ENCODE measurements at places on chromosomes 3 and 15. TPM values are rescaled to one million over a fixed set of nuclear protein-coding genes. Genes with fewer than 3 reads are reported as not detected.

ANKRD63 gene
- total RNA-seq = not detected

- no peaks in the 10 kb centered on the region for H3K4me1 ChIP-seq
- no peak overlapping the region for H3K4me3 ChIP-seq
- H3K27me3 ChIP-seq = no peaks in the 10 kb centered on the region
- DNase-seq = no peak
- no peaks in the 10 kb centered on the region for H3K36me3 ChIP-seq
- no peak overlapping the region for H3K27ac ChIP-seq
Observed at GRCh38 chr3:146313031-146313745, 62.3 kb upstream of the PLSCR4 start.

DNA sequence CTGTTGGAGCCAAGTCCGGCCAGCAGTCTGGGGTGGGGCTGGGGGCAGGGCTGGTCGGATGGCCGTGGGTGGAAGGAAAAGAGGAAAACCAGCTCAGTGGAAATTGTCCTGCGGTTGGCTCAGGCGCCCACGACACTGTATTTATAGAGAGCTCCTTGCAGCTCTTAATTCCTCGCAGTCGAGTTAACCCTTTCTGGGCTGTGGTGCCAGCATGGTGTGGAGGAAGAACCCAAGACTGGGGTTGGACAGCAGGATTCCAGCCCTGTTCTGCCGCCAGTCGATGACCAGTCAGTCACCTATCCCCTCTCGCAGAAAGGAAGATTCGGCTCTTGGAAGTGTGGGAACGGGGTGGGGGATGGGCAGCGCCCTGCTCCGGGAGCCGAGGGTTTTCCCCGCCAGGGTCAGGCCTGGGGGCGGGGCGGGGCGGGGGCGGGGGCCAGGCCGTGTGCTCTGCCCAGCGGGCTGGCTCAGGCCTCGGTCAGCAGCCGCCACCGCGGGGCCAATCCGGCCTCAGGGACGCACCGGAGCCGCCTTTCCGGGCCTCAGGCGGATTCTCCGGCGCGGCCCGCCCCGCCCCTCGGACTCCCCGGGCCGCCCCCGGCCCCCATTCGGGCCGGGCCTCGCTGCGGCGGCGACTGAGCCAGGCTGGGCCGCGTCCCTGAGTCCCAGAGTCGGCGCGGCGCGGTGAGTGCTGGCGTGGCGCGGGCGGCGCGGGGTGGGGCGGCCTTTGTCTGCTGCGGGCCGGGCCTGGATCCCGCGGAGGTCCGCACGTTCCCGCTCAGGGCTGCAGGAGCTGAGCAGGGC lies at the start of gene CD276:
TSS of gene CD276 (plus strand) at position 607 of the 804 bp plus-strand sequence. CDS start 15,257 bp downstream, outside the sequence.
- H3K27ac ChIP-seq = no peak within 1 kb of the TSS
- no peak within 1 kb of the TSS for H3K4me3 ChIP-seq
- H3K36me3 ChIP-seq = no peaks in the 10 kb centered on the region
- H3K4me1 ChIP-seq = peaks cover 7% of the 10 kb centered on the region
- DNase-seq = no peak

DNA sequence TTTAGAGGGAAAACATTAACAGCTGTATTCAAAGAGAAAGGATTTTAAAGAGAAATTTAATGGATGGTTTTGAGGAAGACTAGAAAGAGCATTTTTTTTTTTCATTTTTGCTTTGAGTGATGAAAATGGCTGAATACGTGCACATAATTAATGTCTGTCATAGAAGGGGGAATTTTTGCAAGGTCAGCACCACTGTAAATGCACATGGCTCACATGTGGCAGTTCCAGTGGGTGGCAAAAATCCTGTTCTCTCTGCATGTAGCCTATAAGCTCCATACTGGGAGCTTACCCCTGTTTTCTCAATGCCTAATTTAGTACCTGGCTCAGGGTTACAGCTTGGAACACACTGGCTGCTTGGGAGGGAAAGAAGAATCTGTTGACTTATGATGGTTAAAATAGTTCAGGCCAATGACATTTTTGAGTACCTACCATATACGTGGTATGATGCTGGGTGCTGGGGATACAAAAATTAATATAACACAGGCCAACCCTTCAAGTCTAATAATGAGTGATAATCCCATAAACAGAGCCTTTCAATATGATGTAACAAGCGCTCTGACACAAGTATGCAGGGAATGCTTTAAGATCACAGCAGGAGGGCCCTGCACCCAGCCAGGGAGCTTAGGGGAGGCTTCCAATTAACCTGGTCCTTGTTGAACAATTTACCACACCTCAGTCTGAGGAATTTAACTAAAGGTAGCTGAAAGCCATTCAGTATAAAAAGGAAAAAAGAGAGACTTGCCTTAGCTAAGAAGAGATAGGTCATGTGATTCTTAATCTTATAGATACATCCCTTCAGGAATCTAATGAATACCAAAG lies 33.0 kb downstream of the HSPBAP1 start:
- no peaks in the 10 kb centered on the region for H3K27me3 ChIP-seq
- no peak overlapping the region for H3K27ac ChIP-seq
- no peaks in the 10 kb centered on the region for H3K36me3 ChIP-seq
- H3K4me1 ChIP-seq = no peaks in the 10 kb centered on the region
- H3K4me3 ChIP-seq = no peak overlapping the region

SLC28A1 gene
- total RNA-seq = not detected

- no peak for DNase-seq
- H3K27ac ChIP-seq = no peak overlapping the region
- H3K4me1 ChIP-seq = no peaks in the 10 kb centered on the region
- H3K4me3 ChIP-seq = no peak overlapping the region
- H3K36me3 ChIP-seq = no peaks in the 10 kb centered on the region
- no peaks in the 10 kb centered on the region for H3K27me3 ChIP-seq
Observed at GRCh38 chr15:28989239-28989830, 103.6 kb downstream of the APBA2 start.

DNA sequence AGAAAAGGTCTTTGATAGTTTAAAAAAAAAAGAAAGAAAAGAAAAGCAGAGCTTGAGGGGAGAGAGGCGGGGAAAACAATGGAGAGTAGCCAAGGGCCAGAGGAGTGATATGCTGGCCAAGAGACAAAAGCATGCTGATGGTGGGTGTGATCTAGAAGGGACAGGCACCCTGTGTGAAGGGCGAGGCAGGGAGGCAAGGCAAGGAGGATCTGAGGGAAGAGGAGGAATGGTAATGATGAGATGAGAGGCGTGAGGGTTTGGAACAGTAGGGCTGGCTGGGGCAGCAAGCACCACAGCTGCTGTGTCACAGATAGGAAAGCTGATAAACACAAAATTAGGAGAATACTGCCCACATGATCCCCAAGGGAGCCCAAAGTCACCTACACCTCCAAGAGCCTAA lies 65.5 kb downstream of the LARS2 start:
- no peak for DNase-seq
- H3K4me3 ChIP-seq = no peak overlapping the region
- H3K36me3 ChIP-seq = no peaks in the 10 kb centered on the region
- no peaks in the 10 kb centered on the region for H3K27me3 ChIP-seq
- no peaks in the 10 kb centered on the region for H3K4me1 ChIP-seq

SAXO2 gene
- 3.3 TPM for total RNA-seq

DNA sequence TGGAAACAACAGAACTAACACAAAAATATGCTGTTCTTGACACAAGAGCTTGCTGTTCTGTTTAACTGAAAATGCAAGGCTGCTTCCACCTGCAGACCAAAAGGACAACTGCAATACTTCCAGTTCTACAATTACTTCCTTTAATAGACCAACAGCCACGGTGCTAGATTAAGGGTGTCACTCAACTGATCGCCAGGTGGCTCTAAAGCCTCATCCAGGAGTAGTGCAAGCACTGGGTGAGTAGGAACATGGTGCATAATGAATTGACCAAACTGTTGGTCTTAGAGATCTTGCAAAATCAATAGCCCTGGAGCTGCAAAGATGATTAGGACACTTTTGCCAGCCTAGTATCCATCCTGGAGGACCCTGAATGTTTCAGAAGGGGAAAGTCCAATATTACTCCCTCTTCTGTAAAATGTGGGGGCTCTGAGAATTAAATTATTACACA lies 3.6 kb upstream of the CLDN16 start:
- H3K27ac ChIP-seq = no peak overlapping the region
- H3K27me3 ChIP-seq = no peaks in the 10 kb centered on the region
- H3K36me3 ChIP-seq = no peaks in the 10 kb centered on the region
- H3K4me3 ChIP-seq = no peak overlapping the region

GOLGA8M gene
- total RNA-seq = 2.9 TPM

GRCh38 chr3:32414522-32415202 lies 23.0 kb downstream of the CMTM7 start:
- no peak overlapping the region for H3K4me3 ChIP-seq
- H3K4me1 ChIP-seq = peaks cover 65% of the 10 kb centered on the region

DNA sequence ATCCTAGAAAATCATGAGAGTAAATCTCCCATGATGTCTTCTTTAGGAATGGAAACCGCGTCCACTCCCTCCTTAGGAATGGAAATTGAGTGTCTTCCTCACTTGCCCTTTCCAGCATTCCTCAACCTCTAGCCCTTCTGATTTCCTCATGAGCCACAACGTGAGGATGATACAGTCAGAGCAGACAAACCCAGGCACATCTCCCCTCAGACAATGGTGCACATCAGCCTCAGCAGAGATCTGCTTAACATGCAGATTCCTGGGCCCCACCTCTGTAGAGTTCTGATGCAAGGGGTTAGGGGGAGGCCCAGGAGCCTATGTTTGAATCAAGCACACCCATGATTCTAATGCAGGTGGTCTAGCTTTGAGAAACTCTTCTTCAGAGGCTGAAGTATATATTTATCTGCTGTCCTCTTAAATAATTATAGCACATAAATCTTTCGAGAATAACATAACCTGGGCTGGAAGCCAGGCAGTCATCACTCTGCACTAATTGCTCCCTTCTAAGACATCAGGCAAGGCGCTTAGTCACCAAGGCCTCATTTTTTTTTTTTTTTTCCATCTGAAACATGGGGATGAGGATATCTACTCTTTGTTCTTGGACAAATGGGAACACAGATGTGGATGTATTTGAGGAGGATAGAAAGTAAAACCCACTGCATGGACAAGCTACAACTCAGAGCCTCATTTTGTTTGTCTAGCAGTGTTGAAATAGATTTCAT lies 81.7 kb downstream of the PRICKLE2 start:
- H3K4me3 ChIP-seq = no peak overlapping the region
- no peaks in the 10 kb centered on the region for H3K36me3 ChIP-seq
- no peaks in the 10 kb centered on the region for H3K4me1 ChIP-seq
- no peak for DNase-seq
- H3K27me3 ChIP-seq = no peaks in the 10 kb centered on the region

GRCh38 chr3:123068601-123069381 lies 2.0 kb downstream of the PDIA5 start:
- no peak for DNase-seq
- peaks cover 7% of the 10 kb centered on the region for H3K4me1 ChIP-seq
- no peaks in the 10 kb centered on the region for H3K36me3 ChIP-seq

C2CD4A gene
- total RNA-seq = not detected

SSUH2 gene
- total RNA-seq = 0.25 TPM

DNA sequence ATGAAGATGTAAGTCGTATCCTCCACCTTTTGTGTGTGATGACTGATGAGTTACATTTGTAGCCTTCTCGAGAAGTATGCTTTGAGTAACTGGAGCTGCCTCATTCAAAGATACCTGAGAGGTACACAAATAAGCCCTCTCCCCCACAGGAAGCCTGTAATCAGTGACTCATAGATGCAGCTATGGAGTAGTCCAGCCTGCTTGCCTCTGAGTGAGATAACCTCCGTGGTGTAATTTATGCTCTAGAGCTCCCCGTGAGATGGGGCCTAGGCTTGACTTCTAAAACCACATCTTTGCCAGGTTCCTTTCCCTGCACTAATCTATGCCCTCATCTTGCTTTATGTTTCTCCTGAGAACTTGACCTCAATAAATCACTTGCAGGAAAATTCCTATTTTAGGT lies 291.7 kb downstream of the SUCLG2 start:
- DNase-seq = no peak
- H3K36me3 ChIP-seq = no peaks in the 10 kb centered on the region
- no peak overlapping the region for H3K27ac ChIP-seq

GRCh38 chr3:28039829-28040228 lies 201.6 kb upstream of the CMC1 start:
- no peaks in the 10 kb centered on the region for H3K4me1 ChIP-seq
- H3K36me3 ChIP-seq = no peaks in the 10 kb centered on the region
- H3K4me3 ChIP-seq = no peak overlapping the region
- no peak for DNase-seq

IMPG2 gene
- 0.87 TPM for total RNA-seq

GRCh38 chr3:64668582-64669510 lies 19.0 kb downstream of the ADAMTS9 start:
- no peak for DNase-seq
- no peaks in the 10 kb centered on the region for H3K4me1 ChIP-seq
- H3K4me3 ChIP-seq = no peak overlapping the region
- no peaks in the 10 kb centered on the region for H3K27me3 ChIP-seq
- H3K36me3 ChIP-seq = no peaks in the 10 kb centered on the region

DNA sequence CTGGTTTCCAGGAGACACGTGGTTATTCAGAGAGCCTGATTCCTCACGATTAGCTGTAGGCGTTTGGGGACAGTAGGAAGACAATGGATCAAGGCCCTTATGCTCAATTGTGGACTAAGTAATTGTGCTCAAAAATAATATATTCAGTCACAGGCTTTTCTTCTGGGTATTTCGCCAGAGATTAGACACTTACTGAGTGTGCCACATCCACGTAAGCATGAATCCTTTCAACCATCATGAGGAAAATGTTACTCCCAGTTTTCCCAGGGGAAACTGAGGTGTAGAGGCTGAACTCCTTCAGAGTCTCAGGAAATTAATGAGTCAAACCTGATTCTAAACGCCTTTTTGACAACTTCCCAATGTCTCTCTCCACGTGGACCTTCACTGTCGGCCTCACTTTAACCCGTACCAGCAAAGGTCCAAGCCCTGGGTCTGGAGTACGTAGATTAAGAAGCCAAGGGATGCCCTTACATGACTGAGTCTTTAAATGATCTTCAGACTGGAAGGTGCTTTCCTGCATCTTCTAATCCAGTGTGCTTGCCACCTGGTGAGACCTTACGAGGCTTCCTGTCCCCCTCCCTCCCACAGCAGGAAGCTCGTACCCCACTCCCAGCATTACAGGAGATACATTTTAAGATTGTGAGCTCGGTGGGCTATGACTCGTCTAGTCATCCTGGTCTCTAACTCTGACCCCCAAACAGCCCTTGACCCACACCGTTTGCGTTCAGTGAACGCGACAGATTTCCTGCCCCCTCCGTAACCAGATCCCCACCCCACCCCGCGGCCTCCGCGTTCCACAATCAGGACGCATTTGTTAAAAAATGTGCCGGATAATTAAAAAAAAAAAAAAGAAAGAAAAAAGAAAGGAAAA lies 1.7 kb downstream of the PKM start:
- H3K4me1 ChIP-seq = peaks cover 38% of the 10 kb centered on the region
- peak; percentile 46 for DNase-seq
- H3K36me3 ChIP-seq = no peaks in the 10 kb centered on the region
- H3K4me3 ChIP-seq = peak overlapping the region; percentile 73
- peak overlapping the region; percentile 73 for H3K27ac ChIP-seq
